Natural killer cell (primary cell): ENCODE measurements at places on chromosomes 11 and 22. TPM values are rescaled to one million over a fixed set of nuclear protein-coding genes. Genes with fewer than 3 reads are reported as not detected.
A peak's percentile ranks its signal among the peaks of the same experiment; 100 is the strongest.

DNA sequence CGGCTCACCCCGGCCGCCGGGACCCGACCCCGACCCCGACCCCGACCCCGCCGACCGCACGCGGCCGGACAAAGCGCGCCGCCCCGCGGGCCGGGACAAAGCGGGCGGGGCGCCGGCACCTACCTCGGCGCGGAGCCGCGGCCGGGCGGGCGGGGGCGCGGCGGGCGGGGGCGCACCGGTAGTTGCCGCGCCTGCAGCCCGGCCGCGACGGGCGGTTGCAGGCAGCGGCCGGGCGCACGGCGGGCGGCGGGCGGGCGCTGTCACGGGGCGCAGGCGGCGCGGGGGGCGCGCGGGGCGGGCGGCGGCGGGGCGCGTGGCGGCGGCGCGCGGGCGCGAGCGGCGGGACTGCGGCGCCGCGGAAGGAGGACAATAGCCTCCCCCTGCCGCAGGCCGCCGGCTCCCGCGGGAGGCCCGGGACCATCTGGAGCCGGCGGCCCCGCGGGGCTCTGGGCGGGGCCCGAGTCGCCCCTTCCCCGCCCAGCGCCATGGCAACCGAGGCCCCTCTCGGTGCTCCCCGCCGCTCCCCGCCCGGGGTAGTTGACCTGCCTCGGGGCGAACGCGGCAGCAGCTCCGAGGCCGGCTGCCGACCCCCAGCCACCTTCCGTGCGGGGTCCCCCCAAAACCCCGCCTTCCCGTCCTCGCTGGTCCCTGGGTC, 851 bp downstream of the SPTBN2 start:
- no peak for DNase-seq

RAG2 gene
- not detected for total RNA-seq

DNA sequence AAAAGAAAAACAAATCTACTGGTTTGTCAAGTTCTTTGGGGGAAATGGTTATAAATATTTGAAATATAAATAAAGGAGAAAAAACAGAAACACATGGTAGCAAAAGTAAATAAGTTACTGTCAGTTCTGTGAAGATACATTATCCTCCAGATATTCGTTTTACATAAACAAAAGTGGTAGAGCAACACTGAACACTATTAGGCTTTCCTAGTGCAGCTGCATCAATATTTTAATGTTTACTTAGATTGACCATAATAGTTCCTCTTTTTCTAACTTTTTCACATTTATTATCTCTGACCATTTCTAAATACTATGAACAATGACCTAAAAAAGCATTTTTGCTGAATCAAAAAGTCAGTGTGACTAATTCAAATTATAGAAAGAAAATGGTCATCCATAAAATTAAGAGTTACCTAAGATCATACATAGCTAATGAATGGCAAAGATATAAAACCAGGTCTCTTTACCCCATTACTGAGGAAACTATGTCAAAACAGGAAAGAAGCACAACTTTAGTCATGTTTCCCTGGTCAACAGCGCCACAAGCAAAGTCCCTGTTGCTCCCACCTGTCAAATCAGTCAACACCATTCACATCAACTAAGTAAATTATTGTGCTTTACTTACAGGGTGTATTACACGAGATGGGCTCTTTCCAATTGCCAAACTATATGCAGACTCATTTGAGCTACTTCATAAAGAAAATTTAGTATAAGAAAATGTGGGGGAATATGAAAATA, 38.5 kb downstream of the SBF2 start:
- no peak for DNase-seq

GRCh38 chr11:67997475-67997921, 6.4 kb downstream of the UNC93B1 start:
- DNase-seq = no peak

GRCh38 chr11:35116762-35117640, 22.0 kb upstream of the CD44 start:
- DNase-seq = no peak

PVALB gene
- not detected for total RNA-seq

ADORA2A gene
- 11.7 TPM for total RNA-seq

DNA sequence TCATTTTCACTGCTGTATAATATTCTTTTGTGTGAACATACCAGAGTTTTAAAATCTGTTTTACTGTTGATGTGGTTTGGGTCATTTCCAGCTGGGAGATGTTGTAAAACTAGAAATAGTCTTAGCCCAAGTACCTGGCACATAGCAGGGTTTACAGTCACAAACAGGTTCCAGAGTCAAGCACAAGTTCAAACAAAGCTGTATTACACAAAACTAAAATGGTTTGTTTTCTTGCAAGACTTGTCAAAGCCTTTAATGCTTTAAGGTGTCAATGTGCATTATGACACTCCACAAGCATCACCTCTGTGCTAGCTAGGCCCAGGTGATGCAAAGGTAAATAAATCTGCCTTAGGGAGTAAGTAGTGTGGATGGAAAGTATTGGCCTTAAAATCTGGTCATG, 379.1 kb downstream of the MN1 start:
- no peak for DNase-seq

DNA sequence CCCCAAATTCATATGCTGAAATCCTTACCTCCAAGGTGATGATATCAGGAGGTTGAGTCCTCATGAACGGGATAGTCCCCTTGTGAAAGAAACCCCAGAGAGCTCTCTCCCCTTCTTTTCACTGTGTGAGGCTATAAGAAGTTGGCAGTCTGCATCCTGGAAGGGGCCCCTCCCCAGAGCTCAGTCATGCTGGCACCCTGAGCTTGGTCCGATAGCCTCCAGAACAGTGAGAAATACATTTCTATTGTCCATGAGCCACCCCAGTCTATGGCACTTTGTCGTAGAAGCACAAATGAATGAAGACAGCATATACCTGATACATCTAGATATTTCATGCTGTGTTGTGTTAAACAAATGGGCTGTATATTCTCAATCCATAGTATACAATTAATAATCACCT, 81.1 kb upstream of the CRTAM start:
- no peak for DNase-seq

KDM2A gene
- 268 TPM for total RNA-seq

DNA sequence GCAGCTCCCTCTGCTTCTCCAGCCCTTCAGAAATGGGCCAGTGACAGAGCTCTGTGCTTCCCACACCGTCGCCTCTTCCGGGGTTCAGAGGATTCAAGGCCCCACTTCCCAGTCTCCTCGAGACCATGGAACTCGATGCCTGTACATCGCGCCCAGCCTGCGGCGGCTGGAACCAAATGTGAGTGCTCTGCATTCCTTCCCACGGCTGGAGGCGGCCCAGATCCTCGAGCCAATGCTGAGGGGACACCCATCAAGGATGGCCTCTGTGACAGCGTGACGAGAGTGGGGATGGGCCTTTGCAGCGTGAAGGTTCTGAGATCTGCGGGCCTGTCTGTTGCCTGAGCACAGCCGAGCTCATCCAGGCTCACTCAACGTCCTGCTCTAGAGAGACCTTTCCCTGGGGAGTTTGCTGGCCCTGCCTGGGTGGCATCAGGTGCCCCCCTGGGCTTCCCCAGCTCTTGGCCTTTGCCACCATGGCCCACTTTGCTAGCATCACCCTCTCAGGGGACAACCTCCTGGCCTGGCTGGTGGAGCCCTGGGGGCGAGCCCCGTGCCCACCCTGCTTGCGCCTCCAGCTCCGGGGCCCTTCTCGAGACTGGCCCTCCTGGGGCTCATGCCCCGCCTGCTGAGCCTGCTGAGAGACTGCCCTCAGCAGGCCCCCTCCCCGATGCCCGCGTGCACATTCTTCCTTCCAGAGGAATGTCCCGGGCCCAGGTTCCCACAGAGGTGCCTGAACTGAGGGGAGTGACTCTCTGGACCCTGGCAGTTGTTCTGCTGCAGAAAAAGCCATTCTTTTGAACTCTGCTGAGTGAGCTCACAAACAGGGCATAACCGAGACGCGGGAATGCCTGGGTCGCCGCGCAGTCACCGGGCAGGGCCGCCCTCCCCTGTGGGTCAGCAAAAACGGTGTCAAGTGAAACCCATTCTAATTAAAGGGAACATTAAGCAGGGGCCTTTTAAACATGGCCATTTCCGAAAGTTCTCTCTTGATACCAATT, 7.3 kb upstream of the MYEOV start:
- no peak for DNase-seq

DNA sequence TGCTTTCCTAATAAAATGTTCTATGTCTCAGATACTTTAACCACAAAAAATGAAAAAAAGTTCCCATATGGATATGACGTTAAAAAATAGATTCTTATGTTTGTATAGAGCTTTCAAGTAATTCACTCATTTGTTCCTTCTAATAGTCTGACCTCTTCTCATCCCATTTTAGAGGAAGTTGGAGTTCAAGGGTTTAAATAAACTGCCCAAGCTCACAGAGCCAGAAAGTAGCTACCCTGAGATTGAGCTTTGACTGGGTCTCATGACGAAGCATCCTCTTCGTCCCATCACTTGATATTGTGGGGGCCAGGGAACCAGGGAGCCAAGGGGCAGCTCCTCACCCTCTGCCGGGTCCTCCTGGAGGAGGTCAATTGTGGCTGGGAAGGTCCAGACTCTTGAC, 116.3 kb downstream of the CCDC81 start:
- no peak for DNase-seq

- DNase-seq = no peak
These were observed 52.5 kb downstream of the GRAMD4 start for GRCh38 chr22:46672731-46673130.

DNA sequence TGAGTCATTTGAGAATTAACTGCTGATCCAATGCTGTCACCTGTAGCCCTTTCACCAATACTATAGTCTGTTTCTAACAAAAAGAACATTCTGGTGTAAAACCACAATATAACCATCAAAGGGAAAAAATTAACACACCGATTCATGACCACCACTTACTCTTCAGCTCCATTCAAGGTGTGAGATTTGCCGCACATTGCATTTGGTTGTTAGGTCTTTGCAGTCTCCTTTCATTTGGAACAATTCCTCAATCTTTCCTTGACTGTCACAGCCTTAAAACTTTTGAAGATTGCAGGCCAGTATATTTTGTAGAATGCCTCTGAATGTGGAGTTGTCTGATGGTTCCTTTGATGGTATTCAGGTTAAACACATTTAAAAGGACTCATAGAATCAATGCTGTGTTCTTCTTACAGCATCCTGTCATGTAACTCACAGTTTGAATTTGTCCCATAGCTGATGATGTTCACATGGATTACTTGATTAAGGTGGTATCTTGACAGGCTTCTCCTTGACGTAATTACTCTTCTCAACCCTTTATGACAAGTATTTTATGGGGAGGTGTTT, 63.6 kb downstream of the TNRC6B start:
- peak; percentile 72 for DNase-seq

- DNase-seq = no peak
These were observed 34.6 kb downstream of the VSIG10L2 start for GRCh38 chr11:125980436-125980835.

DNA sequence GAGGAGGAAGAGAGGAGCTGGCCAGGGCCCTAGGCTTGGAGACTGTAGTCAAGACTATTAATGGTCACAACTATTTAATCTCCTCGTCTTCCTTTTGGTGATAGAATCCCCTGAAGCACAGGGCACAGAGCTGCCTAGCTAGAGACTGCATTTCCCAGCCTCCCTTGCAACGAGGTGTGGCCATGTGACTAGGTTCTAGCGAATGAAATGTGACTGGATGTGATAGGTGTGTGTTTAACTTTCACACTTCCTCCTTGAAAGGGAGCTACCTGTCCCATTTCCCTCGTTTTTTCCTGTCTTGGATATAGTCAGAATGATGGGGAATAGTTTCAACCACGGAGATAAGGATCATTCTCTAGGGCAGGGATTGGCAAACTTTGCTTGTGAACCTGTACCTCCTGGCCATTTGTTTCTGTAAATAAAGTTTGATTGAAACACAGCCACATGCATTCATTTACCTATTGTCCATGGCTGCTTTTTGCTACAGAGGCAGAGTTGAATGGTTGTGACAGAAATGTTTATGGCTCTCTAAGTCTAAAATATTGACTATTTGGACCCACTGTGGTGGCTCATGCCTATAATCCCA, 313.5 kb downstream of the MIAT start:
- no peak for DNase-seq

DNA sequence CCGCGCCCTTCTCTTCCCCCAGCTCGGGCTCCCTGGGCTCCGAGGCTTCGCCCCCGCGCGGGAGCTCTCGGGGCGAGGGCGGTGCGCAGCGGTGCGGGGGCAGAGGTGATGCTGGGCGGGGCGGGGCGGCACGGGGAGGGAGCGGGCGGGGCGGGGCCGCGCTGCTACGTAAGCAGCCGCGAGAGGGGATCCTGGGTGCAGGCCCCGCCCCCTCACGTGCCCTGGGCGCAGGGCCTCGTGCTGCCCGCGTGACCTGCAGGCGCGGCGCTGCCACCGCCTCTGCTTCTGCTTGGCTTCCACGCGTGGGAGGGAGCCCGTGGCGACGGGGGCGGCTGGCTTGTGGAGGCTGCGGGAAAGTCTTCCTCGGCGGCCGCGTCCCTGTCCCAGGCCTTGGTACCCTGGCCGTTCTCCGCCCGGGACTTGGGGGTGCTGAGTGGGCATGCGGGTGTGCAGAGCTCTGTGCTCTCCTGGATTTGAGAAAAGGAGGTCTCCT, 132.6 kb upstream of the HSD17B12 start:
- peak; percentile 6 for DNase-seq

DNA sequence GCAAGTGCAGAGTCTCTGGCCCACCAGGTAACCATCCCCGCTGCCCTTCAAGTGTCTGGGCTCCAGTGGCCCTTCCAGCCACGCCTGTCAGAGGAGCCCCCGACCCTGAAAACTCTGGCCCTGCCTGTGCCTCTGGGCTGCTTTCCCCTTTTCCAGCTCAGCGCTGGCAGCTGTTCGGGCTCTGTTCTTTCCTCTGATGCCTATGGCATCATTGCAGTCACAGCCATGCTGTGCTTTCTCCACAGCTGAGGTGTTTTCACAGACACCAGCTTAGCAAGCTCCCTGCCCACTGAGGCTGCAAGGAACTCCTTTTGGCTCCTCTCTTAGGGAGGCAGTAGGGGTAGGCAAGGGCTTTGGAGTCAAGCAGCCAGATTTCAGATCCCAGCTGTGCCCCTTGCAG, 21.2 kb downstream of the P2RX3 start:
- no peak for DNase-seq

IL18BP gene
- total RNA-seq = 27.2 TPM

MS4A2 gene
- 4.1 TPM for total RNA-seq

DNA sequence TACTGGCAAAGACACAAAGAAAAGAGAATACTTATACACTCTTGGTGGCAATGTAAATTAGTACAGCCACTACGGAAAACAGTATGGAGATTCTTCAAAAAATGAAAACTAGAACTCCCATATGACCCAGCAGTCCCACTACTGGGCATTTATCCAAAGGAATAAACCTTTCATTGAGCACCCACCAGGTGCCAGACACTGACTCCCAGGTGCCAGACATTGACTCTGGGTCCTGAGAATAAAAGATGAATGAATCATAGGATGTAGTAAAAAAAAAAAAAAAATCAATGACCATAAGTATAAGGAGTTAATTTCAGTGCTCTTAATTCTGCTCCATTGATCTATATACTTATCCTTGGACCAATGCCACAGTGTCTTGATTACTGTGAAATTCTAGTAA, 28.2 kb downstream of the HEPHL1 start:
- no peak for DNase-seq
